ENCODE measurements at places on chromosomes 13 and 19. TPM values are rescaled to one million over a fixed set of nuclear protein-coding genes. Genes with fewer than 3 reads are reported as not detected.

Gene TMEM38A
- total RNA-seq, result 3.2 TPM

Gene NXNL1
- not detected for total RNA-seq

Gene FBXO27
- total RNA-seq, result 1.9 TPM

Gene NLRP7
- not detected for total RNA-seq

Gene PSG1
- total RNA-seq, result under 0.01 TPM

Gene SIGLECL1
- total RNA-seq, result not detected

Gene ACER1
- total RNA-seq, result 0.09 TPM

Gene PIN1
- 79.8 TPM for total RNA-seq

Gene PLEKHF1
- 54.3 TPM for total RNA-seq

Gene LGALS7B
- total RNA-seq, result 1.9 TPM

Gene MAB21L1
- 3.0 TPM for total RNA-seq

Gene KLHL1
- total RNA-seq, result not detected

Gene LAIR1
- total RNA-seq, result not detected

All from bronchial smooth muscle cell (primary cell).